Choroid plexus epithelial cell (primary cell): ENCODE measurements at places on chromosomes 5 and 9.

DNA sequence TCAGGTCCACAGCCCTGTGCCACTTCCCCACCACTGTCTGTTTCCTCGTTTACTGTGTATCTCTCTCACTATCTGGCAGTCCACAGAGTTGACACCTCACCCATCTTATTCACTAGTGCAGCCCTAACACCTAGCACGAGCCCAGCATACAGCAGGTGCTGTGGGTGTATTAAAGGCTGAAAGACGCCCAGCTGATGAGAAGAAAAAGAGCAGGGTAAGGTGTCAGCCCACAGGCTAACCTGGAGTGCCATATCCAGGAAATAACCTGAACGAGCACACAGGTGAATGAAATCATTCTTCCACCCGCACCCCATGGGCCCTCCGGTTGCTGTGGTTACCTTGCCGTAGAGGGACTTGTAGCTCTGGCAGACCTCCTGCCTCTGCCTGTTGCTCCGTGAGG, 18.6 kb downstream of the ANXA6 start:
- DNase-seq = no peak

GRCh38 chr9:84255696-84256095, 84.9 kb downstream of the SLC28A3 start:
- DNase-seq = no peak

DNA sequence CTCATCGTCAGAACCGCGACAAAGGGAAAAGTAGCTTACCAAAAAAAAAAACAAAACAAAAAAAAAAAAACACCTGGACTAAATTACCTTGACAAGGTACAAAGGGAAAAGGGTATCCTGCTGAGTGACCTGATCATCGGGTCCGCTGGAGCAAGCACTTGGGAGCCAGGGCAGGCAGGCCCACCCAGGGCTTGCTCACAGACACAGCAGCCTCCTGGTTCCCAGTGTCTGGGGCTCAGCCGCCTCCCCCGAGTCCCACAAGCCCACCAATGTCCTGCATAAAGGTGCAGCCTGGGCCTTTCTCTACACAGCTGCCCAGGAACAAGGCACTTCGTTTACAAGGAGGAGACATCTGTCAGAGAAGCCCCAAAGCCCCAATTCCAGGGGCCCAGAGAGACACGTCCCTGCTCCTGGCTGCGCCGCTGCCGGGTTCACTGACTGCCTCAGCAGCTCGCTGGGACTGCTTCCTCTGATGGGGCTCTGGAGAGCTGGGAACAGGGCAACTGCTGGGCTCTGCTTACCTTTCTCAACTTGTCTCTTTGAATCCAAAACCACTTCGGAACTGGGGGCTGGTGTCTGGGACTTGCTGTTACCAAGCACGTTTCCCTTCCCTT, 63.4 kb downstream of the GOLM1 start:
- no peak for DNase-seq

- peak; percentile 45 for DNase-seq
These were observed 270.7 kb upstream of the PAPPA start for GRCh38 chr9:115882911-115883310.

DNA sequence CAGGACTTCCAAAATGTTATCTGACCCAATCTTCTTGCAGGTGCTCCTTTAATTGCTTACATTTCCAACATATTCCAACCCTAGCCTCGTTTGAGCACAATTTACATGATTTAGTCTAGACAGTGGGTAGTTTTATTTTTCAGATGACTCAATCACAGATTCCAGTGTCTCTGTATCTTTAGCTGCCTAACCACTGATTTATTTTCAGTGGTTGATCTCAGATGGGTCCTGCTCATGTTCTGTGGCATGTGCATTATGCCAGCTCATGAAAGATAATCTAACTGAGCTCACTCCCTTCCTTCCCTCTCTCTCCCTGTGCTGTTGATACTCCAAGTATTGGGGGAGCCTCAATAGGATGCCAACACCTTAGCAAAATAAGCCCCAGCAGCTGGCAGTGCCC, 106.1 kb upstream of the ICE1 start:
- DNase-seq = peak; percentile 36

- no peak for DNase-seq
These were observed 13.9 kb upstream of the SGCD start for GRCh38 chr5:156312897-156313694.

- DNase-seq = no peak
These were observed 3.8 kb upstream of the GGTA1 start for GRCh38 chr9:121503444-121503843.

- peak; percentile 89 for DNase-seq
These were observed 36.1 kb downstream of the MRPL36 start for GRCh38 chr5:1763548-1763911.
